Spinal cord (tissue), 10 donors: ENCODE measurements at places on chromosomes 2 and 18. TPM values are rescaled to one million over a fixed set of nuclear protein-coding genes. Genes with fewer than 3 reads are reported as not detected.
A peak's percentile ranks its signal among the peaks of the same experiment; 100 is the strongest.

Gene CIB4
- polyA plus RNA-seq, result not detected

Gene PAIP2B
- 16.9 TPM for polyA plus RNA-seq

Gene INO80D
- 8.8 TPM for polyA plus RNA-seq

GRCh38 chr18:50563376-50563775 lies 3.5 kb downstream of the MAPK4 start:
- H3K27me3 ChIP-seq, result peaks cover 6% of the 10 kb centered on the region
- no peak overlapping the region for H3K27ac ChIP-seq
- DNase-seq, result no peak
- H3K36me3 ChIP-seq, result no peaks in the 10 kb centered on the region

DNA sequence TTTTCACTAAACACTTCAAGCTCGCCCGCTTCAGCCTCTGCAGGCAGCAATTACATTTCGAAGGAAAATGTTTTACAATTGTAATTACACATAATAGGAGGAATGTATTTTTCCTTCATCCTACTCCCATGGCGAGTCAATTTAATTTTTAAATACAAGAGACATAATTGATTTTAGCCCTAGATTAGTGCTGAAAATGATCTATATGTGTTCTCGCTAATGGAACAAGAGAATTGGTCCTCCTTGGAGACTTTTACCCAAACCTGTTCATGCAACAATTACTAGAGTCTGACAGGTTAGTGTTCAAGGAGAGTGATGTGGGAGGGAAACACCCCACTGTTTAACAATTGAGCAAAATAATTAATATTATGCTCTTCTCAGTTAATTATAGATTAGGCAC lies 509.4 kb upstream of the SETBP1 start:
- H3K4me1 ChIP-seq, result no peaks in the 10 kb centered on the region
- no peak overlapping the region for H3K4me3 ChIP-seq
- H3K27ac ChIP-seq, result no peak overlapping the region
- no peak for DNase-seq

GRCh38 chr2:207772081-207772843 lies 2.6 kb upstream of the FZD5 start:
- DNase-seq, result peak; percentile 58
- peaks cover 6% of the 10 kb centered on the region for H3K36me3 ChIP-seq
- no peak overlapping the region for H3K27ac ChIP-seq
- H3K4me1 ChIP-seq, result peaks cover 31% of the 10 kb centered on the region

- H3K4me1 ChIP-seq, result no peaks in the 10 kb centered on the region
- no peaks in the 10 kb centered on the region for H3K27me3 ChIP-seq
- no peak for DNase-seq
- no peak overlapping the region for H3K4me3 ChIP-seq
Observed at GRCh38 chr2:40276076-40276475, 175.8 kb downstream of the SLC8A1 start.

DNA sequence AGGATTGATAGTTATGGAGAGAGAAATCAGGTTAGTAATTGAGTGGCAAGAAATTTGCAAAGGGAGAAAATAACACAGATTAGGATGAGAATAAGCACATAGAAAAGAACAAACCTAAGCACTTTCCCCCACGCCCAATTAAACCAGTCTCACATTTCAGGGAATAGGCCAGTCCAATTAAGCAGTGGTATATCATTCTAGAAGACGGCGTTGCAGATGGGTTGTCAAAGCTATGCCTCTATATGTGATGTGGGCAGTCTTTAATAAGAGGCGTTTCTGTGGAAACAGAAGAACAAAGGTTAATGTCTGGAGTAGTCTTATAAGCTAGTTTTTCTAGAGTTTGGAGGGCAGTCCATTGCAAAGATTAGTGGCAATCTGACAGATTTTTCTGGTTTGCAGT lies 61.6 kb downstream of the B3GNT2 start:
- H3K4me3 ChIP-seq, result no peak overlapping the region
- no peak overlapping the region for H3K27ac ChIP-seq
- no peak for DNase-seq
- no peaks in the 10 kb centered on the region for H3K36me3 ChIP-seq
- no peaks in the 10 kb centered on the region for H3K4me1 ChIP-seq
- no peaks in the 10 kb centered on the region for H3K27me3 ChIP-seq

GRCh38 chr2:224309176-224309575 lies 92.7 kb downstream of the FAM124B start:
- H3K27ac ChIP-seq, result no peak overlapping the region
- no peaks in the 10 kb centered on the region for H3K4me1 ChIP-seq
- no peak for DNase-seq
- no peak overlapping the region for H3K4me3 ChIP-seq
- H3K36me3 ChIP-seq, result no peaks in the 10 kb centered on the region

DNA sequence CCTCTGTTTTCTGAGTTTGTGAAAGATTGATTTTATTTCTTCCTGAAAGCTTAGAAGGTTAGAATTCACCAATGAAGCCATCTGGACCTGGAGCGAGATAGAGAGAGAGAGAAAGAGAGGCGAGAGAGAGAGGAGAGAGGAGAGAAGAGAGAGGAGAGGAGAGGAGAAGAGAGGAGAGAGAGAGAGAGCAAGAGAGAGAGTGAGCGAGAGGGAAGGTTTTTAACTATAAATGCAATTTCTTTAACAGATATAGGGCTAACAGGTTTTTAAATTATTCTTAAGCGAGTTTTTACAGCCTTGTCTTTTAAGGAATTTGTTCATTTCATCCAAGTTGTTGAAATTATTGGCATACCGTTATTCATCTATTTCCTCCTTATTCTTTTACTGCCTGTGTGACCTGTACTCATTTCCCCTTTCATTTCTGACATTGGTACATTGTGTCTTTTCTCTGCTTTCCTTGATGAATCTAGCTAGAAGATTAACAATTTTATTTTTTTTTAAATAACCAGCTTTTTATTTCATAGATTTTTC lies 56.1 kb downstream of the BABAM2 start:
- H3K4me1 ChIP-seq, result peaks cover 3% of the 10 kb centered on the region
- no peaks in the 10 kb centered on the region for H3K27me3 ChIP-seq
- no peak overlapping the region for H3K4me3 ChIP-seq
- H3K36me3 ChIP-seq, result peaks cover 3% of the 10 kb centered on the region

DNA sequence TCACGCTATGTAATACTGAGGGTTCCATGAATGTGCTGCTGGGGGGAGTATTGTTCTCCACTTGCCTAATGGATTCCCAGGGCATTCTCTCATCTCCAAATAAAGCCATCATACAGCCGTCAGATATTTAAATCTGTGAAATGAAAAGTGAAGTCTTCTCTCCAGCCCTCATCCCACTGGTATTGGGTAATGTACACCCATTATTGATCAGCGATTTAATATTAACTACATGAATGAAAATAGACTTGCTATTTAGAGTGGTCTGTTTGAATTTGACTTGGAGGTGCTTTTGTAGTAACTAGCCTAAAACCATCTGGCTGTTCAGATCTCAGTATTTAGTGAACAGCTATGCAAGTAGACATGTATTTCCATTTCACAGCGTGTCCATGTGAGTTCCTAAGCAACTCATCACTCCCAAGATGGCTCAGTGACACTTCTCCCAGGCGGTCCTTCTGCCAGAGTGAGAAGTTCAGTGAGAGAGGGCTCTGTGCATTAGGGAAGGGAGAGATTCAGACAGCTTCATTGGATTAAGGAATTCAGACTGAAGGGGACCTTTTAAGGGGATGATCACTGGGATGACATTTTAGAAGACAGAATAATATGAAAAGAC lies 140.7 kb downstream of the WDSUB1 start:
- DNase-seq, result no peak
- H3K4me1 ChIP-seq, result peaks cover 16% of the 10 kb centered on the region
- no peaks in the 10 kb centered on the region for H3K27me3 ChIP-seq
- H3K4me3 ChIP-seq, result no peak overlapping the region
- H3K27ac ChIP-seq, result no peak overlapping the region
